Left renal pelvis (tissue), 4 donors: ENCODE measurements at places on chromosomes 3 and 15. TPM values are rescaled to one million over a fixed set of nuclear protein-coding genes. Genes with fewer than 3 reads are reported as not detected.

The CMTM7 gene
- 29.1 TPM for polyA plus RNA-seq

The KBTBD12 gene
- polyA plus RNA-seq: 1.2 TPM

The LRRC3B gene
- polyA plus RNA-seq: 2.1 TPM

The TMEM158 gene
- 38.2 TPM for polyA plus RNA-seq

The TUSC7 gene
- not detected for polyA plus RNA-seq

The BRK1 gene
- 199 TPM for polyA plus RNA-seq

The UACA gene
- polyA plus RNA-seq: 85.9 TPM

The OXSR1 gene
- polyA plus RNA-seq: 56.5 TPM

The MOBP gene
- polyA plus RNA-seq: 0.07 TPM

The ALDH1L1 gene
- polyA plus RNA-seq: 48.3 TPM

The MED12L gene
- polyA plus RNA-seq: 2.0 TPM

The SLC6A6 gene
- polyA plus RNA-seq: 21.7 TPM

The TMCO5A gene
- polyA plus RNA-seq: not detected

DNA sequence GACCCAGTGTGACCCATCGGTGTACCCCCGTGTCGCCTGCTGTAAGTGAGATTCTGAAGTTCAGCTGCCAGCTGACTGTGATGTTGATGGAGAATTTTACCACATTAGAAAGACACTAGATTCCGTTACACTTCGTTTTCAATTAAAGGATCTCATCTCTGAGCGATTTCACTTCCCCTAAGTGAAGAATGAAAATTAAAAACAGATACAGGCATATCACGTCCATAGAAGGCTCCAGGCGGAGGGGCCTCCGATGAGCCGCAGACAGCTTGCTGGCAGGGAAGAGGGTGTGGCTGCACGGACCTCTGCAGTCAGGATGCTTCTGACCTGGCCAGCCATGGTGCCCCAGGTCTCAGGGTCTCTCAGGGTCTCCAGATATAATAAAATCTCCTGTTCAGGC is 6.6 kb upstream of the CPN2 start:
- no peak for DNase-seq

GRCh38 chr3:112976001-112976400 is 1.1 kb upstream of the CD200R1 start:
- no peak for DNase-seq

DNA sequence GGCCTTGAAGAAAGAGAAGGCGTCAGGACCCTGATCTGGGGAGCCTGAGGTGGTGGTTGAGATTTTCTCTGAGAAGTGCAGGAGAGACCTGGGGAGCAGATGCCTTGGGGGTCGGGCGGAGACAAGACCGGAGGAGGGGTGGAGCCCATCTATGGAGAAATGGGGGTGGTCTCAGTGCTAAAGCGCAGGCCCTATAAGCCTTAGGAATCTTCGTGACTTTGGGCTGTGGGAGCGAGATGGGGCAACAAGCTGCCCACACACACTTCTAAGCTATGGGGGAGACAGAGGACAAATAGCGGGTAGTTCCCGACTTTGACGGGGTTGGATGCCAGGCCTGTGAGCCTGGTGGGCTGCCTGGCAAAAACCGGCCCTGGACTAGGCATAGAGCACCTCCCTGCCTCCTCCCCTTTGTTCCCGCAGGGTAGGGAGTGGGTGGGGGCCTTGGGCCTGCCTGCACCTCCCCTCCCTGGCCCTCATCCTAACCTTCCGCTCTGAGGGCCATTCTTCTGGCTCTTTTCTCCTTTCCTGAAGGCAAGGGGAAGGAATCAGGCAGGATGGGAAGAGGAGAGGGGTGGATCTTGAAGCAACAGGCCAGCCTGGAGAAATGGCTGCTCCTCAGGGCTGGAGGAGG is 880 bp downstream of the NISCH start:
- DNase-seq: no peak

DNA sequence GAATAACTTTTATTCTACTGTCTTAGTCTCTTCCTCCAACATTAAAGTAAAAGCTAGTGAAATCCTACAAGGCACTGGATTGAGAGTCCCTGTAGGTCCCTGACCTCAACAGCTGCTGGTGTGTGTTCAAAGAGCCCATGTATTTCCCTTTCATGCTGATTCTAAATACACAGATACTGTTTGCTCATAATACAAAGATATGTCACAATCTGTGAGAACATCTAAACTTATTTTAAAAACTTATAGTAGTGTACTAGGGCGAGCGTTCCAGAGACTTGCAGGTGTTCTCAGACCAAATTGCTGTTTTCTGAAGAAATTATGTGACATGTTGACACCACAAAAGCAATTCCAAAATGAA is 145.9 kb upstream of the LIPC start:
- no peak for DNase-seq

- DNase-seq: no peak
Observed at GRCh38 chr15:53404930-53405493, 354.5 kb downstream of the WDR72 start.

- DNase-seq: no peak
Observed at GRCh38 chr3:175018946-175019727, 160.0 kb downstream of the NAALADL2 start.

DNA sequence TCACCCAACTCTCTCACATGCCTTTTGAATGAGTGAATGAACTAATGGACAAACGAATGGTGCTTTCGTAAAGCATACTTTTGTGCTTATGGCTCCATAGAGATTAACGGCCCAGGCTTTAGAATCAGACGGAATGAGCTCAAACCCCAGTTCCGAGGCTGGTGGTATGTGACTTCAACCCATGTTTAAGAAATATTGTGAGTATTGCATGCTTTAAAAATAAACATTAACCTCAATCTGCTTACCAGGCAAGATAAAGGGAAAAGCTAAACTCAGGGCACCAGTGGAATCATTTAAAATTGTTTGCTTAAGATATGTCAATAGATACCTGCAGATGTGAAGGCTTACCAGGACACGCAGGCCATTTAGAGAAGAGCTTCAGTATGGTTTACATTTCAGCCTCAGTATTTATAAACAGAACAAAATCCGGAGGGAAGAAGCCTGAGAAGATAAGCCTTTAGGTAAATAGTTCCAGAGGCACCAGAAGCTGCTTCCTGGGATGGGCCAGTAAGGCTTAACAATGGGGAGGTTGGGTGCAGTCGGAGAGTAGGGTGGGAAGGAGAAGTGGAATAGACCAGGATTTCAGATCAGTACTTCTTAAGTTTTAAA is 186.4 kb downstream of the ADAMTS9 start:
- DNase-seq: no peak

DNA sequence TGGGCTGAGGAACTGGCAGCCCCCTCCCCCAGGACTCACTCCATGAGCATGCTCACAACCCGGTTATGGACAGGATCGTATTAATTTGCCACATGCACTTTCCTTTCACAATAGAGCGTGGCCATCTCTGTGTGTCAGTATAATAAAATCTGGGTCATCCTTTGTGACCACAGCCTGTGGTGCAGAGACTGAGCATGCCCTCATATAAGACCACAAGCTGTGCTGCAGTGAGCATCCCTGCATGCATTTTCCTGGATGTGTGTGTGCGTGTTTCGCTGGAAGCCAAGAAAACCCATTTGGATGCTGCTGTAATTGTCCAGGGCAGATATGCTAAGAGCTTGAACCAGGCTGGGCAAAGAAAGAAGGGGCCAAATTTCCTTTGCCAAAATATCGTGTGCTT is 39.7 kb downstream of the CYP11A1 start:
- DNase-seq: no peak

- no peak for DNase-seq
Observed at GRCh38 chr15:84749111-84749991, 959 bp downstream of the ZNF592 start.

- no peak for DNase-seq
Observed at GRCh38 chr3:184582646-184583577, 21.3 kb downstream of the EPHB3 start.

DNA sequence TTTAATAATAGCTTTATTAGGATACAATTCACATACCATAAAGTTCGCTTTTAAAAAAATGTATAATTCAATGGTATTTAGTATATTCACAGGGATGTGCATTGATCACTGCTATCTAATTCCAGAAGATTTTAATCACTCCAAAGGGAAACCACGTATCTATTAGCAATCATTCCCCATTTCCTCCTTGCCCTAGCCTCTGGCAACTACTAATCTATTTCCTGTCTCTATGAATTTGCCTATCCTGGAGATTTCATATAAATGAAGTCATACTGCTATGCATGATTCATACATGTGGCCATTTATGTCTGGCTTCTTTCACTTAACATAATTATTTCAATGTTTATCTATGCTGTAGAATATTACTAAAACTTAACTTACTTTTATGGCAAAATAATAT is 32.0 kb upstream of the CASR start:
- no peak for DNase-seq

GRCh38 chr3:132421832-132422231 is 4.5 kb downstream of the DNAJC13 start:
- DNase-seq: no peak

DNA sequence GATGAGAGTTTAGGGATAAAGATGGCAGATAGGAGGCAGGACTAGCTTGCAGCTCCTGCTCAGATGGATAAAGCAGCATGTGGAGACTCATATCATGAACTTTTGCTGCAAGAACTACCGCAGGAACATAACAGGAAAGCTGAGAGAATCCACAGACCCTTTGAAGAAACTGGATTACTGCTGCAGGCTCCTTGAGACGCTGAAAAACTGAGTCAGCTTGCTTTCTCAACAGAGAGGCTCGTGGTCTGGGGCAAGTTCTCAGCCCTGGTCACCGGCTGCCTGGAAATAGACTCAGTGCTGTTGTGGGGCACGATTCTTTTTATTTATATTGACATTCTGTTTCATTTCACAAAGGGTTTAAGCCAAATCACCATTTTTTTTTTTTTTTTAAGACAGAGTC is 28.8 kb upstream of the TRIM59 start:
- no peak for DNase-seq

DNA sequence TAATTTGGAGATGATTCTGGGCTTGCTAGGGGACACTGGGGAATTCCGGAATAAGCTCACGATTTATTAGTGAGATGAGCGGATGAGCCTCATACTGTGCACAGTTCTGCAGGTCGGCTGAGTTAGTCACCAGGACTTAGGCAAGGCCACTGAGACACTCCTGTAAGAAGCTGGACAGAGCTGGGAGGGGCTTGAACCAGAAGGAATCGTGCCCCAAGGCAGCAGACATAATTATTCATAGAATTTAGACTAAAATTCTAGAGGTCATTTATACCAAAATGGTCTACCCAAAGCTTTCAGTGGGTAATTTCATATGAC is 121.4 kb downstream of the VGLL4 start:
- no peak for DNase-seq

GRCh38 chr15:82017656-82018055 is 28.2 kb downstream of the MEX3B start:
- DNase-seq: no peak

DNA sequence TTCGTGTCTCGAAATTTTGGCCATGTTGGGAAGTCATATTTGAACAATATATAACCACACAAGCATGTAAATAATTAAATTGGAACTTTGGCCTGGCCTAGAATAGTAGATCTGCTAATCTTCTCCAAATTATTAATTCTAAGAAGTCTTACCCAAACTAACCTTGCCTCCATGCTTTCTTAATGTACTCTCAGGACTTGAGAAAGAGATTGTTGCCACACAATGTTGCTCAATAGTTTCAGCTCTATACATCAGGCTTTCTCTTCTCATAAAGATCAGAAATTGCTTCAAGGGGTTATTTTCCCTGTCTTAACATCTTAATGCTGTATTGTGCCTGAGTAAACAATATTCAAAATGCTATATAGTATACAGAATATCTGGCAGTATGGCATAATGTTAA is 202.7 kb upstream of the LRIG1 start:
- DNase-seq: no peak

GRCh38 chr3:165839296-165840076 is 2.3 kb upstream of the BCHE start:
- peak; percentile 37 for DNase-seq

GRCh38 chr15:70504299-70504951 is 258.9 kb downstream of the UACA start:
- no peak for DNase-seq

GRCh38 chr3:152785051-152785450 is 49.9 kb upstream of the P2RY1 start:
- DNase-seq: no peak

GRCh38 chr15:71508081-71508682 is 302.2 kb upstream of the NR2E3 start:
- no peak for DNase-seq

GRCh38 chr3:63228087-63228486 is 50.0 kb upstream of the SYNPR start:
- DNase-seq: no peak

DNA sequence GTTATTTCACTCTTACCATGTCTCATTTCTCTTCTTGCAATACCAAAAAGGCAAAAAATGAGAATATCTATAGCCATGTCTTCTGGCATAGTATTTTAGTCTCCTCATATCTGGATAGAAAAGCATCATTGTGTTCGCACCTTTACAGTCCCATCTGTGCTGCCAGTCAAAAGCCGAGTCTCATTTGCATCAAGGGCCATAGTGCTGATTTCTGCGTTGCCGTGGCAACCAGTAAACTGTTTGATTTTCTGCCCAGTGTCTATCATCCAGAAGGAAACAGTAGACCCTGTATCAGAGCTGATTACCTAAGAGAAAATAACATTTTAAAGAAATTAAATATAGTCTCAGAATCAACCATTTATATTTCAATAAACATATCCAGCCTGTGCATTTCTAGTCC is 86.1 kb upstream of the SERPINI2 start:
- no peak for DNase-seq

- no peak for DNase-seq
Observed at GRCh38 chr3:80734483-80734882, 966.7 kb upstream of the ROBO1 start.

DNA sequence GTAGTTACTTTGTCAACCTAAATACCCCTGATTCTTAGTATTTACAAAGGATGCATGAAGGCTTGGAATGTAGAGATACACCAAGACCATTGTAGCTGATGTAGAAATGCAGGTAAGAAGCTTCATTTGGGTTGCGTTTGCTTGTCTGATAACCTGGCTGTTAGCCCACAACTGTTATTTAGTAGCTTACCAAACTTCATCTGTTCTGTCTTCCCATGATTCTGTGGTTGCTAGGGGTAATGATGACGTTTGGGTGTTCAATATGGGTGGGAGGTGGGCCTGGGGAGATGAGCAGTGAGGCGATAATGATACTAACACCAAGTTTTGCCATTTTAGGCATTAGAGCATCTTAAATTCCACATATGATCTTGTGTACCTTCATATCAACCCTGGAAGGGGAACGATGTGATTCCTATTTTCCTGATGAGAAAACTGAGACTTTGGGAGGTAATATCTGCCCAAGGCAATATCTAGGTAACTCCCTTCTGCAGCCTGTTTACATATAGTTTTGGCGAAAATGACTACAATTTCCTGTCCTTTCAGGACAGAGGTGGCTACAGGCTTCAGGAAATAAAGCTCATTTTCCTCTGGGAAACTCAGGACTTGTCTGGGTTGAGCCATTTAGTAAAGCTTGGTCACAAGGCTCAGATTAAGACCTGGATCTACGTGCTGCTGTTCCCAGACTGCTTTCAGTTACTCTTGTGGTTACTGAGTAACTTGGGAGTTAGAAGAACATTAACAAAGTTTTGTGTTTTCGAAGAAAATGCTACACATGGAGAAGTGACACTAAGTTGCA is 26.8 kb downstream of the FNDC3B start:
- no peak for DNase-seq

GRCh38 chr3:105788593-105788992 is 80.2 kb downstream of the CBLB start:
- no peak for DNase-seq
